ENCODE measurements at places on chromosomes 4 and X.

- no peak for DNase-seq
These were observed 386.2 kb downstream of the PCDH7 start for GRCh38 chr4:31106419-31106818.

GRCh38 chr4:139839403-139840031, 173.9 kb downstream of the MGST2 start:
- no peak for DNase-seq

GRCh38 chrX:9291629-9292028, 173.2 kb upstream of the TBL1X start:
- no peak for DNase-seq

GRCh38 chrX:51975360-51975759, 81.9 kb downstream of the MAGED1 start:
- DNase-seq = no peak

DNA sequence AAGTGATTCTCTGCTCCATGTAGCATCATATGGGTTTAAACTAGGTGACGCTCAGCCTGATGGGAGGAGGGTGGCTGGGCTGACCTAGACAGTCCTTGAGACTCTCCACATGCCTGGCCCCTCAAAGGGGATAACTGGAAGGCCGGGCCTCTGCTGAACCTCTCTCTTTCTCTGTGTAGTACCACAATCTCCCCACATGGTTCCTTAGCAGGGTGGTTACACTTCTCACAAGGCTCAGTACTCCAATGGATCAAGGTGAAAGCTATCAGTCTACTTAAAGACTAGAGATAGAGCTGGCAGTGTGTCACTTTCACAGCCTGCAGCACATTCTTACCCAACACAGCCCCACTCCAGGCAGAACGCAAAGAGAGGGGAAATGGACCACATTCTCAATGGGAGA, 80.4 kb downstream of the LDB2 start:
- no peak for DNase-seq

Data from right forelimb (tissue), 1 donor.